CD4-positive, alpha-beta T cell treated with Interleukin-17A for 4 hours (primary cell): ENCODE measurements at places on chromosomes 2 and 18.

- no peak for DNase-seq
Observed at GRCh38 chr2:37080266-37080665, 3.9 kb downstream of the HEATR5B start.

GRCh38 chr2:193584522-193584938 is 1389.8 kb upstream of the TMEFF2 start:
- no peak for DNase-seq

GRCh38 chr18:58953627-58954026 is 89.0 kb downstream of the ZNF532 start:
- no peak for DNase-seq

GRCh38 chr2:45119855-45120254 is 110.6 kb upstream of the SIX2 start:
- DNase-seq: no peak

DNA sequence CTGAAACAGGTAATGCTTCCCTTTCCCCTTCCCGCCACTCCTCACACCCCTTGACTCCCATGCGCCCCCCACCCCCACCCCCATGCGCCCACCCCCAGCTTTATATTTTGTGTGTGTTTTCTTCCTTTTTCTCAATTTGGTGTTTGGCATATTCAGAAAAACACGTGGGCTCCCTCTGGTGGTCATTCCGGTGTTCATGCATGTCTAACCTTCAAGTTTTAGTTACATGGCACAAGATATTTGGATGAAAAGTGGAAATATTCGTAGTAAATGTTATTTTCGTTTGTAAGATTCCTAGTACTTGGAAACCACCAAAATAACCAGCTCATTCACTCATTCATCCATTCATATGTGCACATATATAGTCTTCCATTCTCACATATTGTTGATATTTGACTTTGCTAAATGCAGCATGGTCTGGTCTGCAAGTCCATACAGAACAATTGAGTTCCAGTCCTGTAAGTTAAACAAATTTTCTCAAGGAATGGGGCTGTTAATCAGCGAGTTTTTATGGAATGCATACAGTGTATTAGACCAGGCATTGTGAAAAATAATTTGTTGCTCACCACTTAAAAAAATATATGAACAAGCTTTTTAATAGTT is 143.6 kb upstream of the MAP3K20 start:
- peak; percentile 77 for DNase-seq

GRCh38 chr18:44180683-44181082 is 500.0 kb upstream of the SETBP1 start:
- no peak for DNase-seq

DNA sequence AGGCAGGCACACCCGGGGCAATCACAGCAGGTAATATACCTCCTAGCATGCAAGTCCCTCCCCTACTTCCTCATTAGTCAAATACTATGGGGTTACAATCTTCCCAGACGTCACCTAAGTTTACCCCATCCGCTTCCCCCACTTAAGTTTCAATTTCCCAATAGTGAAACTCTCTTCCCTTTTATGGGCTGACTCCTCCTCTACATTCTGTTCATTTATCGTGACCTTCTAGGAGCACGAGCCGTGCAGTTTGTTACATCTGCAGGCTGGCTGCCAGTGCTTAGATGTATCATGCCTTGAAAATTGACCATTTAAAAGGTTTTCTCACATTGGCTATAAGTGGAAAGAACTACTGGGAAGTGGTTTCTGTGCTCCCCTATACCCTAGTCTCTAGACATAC is 1357.8 kb upstream of the CRIM1 start:
- no peak for DNase-seq

- no peak for DNase-seq
Observed at GRCh38 chr2:188333751-188334524, 42.3 kb downstream of the GULP1 start.

DNA sequence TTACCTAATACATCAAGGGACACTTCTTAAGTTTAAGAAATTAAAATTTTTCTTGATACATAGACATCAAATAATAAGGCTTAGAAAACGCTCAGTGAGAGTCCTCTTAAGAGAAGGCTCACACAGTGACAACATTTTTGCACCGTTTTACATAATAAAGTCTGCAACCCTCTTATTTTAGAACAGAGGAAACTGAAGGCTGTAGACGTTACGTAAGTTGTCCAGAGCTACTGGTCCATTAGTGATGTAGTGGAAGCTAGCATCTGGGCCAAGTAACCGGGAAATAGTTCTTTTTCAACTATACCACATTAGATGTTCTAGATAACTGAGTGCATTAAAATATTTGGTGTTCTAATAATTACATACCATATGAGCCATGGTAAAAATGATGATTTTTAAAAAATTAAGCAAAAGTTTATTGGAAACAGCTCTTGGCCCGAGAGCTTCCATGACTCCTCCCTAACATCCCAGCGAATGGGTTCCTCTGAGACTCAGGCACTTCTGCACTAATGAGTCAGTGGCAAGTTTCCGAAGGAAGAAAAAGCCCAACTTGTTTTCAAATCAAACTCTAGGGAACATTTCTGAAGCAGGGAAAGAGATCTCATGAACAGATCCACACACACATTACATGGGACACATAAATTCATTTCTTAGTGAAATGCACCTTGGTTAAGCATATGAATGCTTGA is 232.6 kb upstream of the PXDN start:
- no peak for DNase-seq

GRCh38 chr18:2792395-2792794 is 54.4 kb upstream of the EMILIN2 start:
- no peak for DNase-seq

DNA sequence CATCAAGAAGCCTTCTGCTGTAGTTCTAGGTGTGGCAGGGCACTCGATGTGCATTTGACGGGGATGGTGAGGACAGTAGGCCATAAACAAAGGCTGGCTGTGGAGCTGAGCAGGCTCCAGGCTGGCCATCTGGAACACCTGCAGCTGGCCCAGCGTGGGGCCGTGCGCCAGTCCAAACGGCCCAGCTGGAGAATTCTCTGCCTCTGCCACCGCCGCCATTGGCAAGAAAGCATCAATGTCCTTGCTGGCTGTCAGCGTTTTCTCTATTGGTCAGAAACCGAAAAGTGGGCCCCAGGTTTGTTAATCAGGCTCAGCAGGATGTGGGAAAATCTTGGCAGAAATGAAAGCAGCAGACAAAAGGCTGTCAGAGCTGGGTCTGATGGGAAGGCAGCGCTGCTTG is 24.0 kb upstream of the CTIF start:
- no peak for DNase-seq

GRCh38 chr2:231711677-231712450 is 3.5 kb downstream of the PTMA start:
- peak; percentile 19 for DNase-seq

GRCh38 chr2:19839438-19839837 is 62.3 kb downstream of the TTC32 start:
- DNase-seq: no peak
